ENCODE measurements at places on chromosomes 16 and 17. TPM values are rescaled to one million over a fixed set of nuclear protein-coding genes. Genes with fewer than 3 reads are reported as not detected.

GRCh38 chr17:72021417-72022041 is 99.3 kb upstream of the SOX9 start:
- no peak for DNase-seq

DNA sequence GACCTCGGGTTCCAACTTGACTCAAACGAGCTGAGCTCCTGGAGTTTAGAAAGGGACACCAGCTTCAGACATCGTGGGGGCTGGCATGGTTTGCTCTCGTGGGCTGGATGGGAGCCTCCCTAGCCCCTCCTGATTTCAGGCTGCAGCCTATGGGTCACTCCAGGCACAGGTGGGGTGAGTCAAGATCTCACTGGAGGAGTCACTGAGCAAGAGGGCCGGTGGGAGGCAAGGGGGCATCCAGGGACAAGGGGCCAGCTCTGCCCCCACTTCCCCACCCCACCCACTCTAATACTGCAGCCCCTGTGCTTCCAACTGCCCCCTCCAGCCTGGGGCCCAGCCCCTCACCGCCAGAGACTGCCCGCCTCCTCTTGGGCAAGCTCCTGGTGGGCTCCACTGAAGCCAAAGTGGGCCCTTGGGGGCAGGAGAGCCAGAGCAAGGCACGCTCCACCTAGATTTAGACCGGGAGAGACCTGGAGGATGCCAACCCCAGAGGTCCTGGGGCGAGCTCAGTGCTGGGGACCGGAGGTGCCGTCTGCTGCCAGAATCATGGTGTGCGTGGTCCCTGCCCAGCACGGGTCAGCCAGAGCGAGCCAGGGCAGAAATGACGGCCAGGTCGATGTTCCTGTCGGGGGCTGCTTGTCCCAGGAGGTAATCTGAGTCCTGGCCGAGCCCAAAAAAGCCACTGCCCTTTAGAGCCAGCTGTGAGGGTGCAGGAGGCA is 6.4 kb downstream of the SLC16A3 start:
- no peak for DNase-seq

DNA sequence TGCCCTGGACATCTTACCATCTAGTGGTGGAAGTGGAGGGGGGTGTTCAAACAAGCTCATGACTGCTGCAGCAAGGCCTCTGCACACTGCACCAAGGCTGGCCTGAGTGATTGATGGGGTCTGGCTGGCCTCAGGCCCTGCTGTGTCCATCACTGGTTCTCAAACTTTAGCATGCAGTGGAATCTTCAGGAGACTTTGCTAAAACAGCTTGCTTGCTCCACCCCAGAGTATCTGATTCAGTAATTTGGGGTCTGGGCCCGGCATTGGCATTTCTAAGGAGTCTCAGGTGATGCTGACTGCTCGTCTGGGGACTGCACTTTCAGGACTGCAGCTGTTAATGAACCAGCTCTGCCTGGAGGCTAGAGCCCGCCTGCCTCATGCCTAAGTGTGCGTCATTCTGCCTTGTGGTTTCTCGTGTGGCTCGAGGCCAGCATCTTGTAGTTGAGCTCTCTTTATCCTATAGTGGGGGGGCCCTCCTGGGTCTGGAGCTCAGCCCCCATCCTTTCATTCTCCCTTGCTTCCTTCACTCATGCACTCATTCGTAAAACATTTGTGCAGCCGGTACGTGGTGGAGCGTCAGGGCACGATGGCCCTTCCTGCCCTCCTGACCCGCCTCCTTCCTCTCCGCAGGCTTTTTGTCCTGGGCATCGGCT is 4.1 kb downstream of the MGAT5B start:
- no peak for DNase-seq

GRCh38 chr17:61203671-61204131 is 195.9 kb upstream of the TBX2 start:
- no peak for DNase-seq

- DNase-seq = no peak
These were observed 5.6 kb downstream of the USH1G start for GRCh38 chr17:74917430-74917829.

GRCh38 chr16:29676989-29677785 is 1.8 kb upstream of the QPRT start:
- DNase-seq = no peak

DNA sequence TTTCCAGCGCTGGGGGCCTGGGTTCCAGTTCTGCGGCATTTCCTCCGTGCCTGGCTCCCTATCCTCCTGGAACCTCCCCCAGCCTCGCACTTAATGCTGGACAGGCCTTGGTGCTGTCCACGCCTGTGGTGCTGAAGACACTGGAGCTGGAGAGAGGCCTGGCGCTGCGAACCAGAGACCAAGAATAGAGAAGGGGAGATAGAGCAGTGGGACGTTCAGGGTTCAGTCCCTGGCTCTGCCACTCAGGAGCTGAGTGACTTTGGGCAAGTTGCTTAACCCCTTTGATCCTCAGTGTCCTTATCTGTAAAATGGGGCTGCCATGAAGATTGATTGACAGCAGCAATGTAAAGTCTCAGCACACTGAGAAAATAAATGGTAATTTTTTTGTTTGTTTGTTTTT is 11.9 kb downstream of the SBK1 start:
- no peak for DNase-seq

GRCh38 chr16:85836706-85837582 is 37.4 kb downstream of the COX4I1 start:
- DNase-seq = no peak

DNA sequence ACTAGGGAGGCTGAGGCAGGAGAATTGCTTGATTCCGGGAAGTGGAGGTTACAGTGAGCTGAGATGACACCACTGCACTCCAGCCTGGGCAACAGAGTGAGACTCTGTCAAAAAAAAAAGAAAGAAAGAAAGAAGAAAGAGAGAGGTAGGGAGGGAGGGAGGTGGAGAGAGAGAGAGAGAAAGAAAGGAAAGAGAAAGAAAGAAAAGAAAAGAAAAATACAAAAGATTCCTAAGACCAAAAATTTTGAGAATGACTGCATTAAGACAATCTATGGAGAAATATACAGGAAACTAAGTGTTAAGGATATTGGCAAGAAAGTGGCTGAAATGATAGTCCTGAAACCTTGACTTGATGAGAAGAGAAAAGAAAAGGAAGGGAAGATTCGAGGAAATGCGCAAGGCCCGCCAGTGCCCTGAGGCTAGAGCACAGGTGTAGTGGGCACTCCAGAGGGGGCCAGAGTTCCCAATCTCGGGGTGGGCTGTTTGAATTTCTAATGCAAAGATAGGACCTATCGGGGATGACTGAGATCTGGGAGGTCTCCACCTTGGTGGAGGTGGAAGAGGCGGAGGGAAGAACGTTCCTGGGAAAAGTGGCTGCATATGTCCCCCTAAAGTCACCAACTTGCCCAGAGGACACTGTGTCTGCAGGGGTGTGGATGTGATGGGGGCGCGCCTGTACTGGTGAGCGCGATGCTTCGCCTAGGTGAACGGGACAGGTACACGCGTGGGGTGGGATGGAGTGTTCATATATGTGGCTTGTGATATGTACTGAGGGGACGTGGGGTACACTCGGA is 654 bp upstream of the SCNN1B start:
- no peak for DNase-seq

HOXB7 gene
- total RNA-seq = 10.7 TPM

KLHL10 gene
- total RNA-seq = not detected

HOXB9 gene
- total RNA-seq = 21.5 TPM

CBFA2T3 gene
- total RNA-seq = 4.8 TPM

NOG gene
- total RNA-seq = not detected

IL34 gene
- total RNA-seq = 3.2 TPM

EPOP gene
- not detected for total RNA-seq
